ENCODE measurements at places on chromosomes 7 and 10.

DNA sequence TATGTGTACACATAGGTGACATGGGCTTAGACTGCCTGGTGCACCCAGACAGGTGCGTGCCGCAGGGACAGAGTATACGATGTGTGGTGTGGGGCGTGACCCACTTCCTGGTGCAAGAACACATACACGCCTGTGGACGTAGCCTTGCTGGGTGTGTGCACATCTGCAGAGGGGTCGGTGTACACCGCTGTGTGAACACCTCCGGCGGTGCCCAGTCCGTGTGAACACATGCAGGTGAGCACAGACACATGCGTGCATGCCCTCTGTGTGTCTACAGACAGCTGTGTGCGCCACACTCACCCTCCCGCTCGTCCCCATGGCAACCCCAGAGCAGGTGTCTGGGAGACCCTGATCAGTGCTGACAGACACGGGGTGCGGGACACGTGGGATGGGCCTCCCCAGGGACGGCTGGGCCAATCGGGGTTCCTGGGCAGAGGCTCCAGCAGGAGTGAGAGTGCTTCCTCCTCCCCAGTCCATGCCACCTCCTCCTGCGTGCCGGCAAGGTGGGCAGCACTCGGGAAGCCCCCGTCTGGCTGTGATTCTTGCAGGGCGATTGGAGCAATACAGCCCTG is 23.4 kb downstream of the ELFN1 start:
- no peak for DNase-seq

DNA sequence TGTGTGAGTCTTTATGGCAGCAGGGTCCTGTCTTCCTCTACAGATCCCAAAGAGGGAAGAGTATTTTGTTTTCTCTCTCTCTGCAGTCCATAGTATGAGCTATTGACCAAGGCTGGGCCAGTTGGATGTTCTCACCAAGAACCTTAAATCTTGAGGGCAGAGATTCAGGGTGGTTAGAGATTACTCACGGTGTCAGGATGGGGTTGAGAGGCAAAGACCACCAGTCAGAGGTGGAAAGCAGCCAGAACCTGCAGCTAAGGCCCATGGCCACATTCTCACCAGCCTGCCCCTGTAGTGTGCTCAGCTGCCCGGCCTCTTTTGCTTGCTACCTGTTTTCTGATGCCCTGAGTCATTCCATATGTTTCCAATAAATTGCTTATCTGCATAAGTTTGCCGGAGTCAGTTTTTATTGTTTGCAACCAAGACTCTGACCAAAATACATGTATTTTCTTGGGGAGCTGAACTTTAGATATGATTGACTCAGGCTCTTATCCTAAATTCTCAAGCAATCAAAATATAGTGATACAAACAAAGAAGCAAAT is 67.0 kb downstream of the MAP3K8 start:
- no peak for DNase-seq

DNA sequence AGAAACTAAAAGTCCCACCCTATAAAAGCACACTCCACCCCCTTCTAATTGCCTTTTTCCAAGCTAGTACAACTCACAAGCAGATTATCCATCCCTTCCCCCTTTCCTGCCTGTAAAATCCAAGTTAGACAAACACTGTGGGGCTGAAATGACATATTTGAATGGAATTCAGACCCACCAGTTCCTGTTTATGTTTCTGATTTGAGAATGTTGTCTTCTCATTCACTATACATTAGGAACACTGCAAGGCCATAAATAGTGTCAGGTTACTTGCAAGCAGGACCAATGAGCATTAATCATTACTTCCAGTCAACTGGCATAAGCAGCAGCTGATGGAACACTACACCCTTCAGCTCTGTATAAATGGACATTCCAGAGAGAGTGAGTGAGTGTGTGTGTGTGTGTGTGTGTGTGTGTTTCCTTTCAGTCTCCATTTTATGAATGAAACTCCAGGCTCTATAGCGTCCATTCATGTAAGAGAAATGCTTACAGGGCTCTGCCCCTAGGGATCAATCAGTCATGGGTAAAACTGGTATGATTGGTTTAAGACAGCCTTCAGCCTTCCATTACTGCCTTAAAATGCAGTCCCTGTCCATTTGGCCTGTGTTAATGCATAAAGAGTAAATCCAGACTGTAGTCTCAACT is 69.3 kb downstream of the ETV1 start:
- no peak for DNase-seq

DNA sequence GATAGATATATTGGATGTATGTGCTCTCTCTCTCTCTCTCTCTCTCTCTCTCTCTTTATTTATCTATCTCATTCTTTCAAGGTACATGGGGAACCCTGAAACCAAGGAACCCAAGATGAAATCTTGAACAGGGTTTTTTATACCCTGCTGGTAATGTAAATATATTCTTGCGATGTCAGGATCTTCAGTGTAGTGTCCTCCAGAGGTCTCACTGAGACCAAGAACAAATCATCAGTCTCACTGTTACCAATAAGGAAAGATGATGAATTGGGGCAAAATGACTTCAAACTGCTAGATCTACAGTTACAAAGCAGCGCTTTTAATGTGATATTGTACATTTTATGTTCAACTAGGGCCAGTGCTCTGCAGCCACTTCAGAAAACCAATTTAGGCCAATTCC is 423.5 kb downstream of the ANKRD7 start:
- no peak for DNase-seq

DNA sequence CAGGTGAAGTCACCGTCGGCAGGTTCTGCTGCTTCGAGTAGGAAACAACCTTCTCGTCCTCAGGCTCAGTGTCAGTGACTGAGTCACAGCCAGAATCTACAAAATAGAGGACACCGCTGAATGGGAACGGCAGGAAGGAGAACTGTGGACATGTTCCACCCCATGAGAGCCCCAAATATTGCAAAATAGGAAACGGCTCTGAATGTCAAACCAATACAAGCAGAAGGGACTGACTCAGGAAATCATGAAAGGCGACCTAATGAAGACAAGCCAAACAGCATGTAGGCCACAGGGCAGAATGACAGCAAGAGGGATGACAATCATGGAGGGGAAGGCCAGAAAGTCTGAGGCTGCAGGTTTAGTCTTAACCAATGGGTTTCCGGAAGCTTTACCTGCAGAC is 63.5 kb downstream of the PIK3AP1 start:
- no peak for DNase-seq

DNA sequence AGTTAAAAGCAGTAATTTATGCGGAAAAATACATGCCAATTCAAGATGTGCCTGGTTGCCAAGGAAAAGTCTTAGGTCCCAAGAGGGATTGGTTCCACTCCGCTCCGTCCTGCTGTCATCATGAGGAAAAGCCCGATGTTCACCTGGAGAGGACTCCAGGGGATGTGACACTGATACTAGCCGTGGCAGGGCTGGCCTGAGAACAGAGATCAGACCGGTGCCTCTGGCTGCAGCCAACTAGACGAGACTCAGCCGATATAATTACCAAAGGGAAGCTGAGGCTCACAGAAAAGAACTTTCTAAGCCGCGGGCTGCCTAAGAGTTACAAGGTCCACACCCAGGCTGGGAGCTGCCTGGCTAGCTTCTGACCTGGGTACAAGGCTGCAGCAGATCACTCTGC is 81.3 kb upstream of the UNC5B start:
- no peak for DNase-seq

DNA sequence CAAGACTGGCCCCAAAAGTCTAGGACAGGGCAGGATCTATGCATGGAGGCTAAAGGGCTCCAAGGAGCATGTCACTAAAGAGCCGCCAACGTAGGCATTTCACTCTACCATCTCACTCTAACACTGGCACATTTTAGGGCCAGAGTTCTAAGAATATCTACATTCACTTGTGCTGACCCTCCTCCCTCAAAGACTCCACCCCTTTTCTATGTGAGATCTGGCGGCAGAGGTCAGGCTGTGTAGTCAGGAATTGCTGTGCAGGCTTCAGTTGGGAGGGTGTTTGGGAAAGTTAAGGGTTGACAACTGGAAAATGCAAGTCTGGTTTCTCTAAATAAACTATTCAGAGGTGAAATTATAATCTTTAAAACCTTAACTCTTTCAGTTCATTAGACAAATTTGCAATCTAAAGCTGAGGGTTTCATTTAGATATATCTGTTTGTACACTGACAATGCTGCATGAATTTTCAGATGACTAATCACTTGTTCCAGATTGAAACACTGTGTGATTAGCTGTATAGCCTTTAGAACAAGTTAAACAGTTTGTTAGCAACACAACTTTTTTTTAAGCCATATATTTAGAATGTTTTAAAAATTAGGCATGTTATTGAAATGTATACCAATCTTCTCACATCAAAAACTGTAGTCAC is 18.2 kb downstream of the LMOD2 start:
- no peak for DNase-seq

- DNase-seq, result no peak
Measured at GRCh38 chr7:83610649-83611304, 38.2 kb downstream of the SEMA3E start.

- no peak for DNase-seq
Measured at GRCh38 chr7:25861601-25862260, 290.3 kb upstream of the NFE2L3 start.

DNA sequence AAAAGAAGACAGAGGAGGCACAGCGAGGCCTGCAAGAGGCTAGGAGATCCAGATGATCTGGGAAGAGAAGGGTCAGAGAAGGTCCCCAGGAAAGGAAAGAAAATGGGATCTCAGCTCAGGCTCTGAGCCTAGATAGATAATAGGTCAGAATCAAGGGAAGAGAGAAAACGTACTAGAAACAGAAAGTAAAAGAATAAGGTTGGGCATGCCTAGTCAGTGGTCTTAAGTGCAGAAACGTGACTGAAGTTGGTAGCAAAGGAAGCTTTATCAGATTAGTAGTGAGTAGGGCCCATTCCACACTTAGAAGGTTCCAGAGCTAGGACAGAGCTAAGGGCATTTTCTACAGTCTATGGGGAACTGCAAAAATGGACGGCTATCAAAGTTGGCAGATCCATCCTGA is 84.8 kb upstream of the ASAH2 start:
- DNase-seq, result no peak

GRCh38 chr10:100736144-100736808 is 9.1 kb upstream of the PAX2 start:
- no peak for DNase-seq
